ENCODE measurements at places on chromosomes 13 and 19.

DNA sequence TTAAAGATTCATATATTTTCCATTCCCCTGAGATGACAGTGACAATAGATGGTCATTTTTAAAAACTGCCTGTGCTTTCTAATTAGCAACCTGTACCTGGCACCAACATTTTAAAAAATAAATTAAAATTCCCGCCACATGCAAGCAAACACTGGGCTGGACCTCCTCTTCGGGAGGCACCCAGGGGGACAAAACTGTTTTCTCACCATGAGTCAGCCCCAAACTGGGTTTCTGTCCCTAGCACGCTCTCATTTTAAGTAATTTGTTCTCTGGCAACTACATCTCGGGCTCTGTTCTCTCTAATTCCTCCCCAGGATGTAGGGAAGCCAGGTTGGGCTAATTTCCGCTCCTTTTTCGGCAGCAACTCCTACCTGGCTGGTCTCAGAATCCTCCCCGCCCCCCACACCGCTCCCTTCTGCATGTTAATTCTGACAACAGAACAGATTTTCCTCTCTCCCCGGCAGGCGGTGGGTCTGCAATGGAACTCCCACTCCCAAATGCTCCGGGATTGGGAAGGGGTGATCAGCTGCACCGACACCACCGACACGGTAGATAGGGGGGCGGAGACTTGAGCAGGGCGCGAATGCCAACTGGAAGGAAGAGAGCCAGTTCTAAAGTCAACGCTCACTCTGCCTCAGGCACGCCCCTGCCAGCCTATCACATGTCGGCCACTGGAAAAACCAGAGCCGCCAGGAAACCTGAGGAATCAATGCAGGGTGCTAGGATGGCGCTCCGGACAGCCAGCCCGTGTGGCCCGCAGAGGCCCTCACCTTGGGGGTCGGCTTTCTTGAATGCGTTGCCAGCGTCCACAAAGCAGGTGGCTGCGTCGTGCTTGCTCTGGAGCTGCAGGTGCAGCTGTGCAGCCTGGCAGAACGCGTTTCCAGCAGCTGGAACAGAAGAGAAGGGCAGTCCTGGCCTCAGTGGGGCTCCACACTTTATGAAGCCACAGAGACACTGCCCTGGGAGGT, 14.7 kb downstream of the NAPA start:
- no peak for DNase-seq

DNA sequence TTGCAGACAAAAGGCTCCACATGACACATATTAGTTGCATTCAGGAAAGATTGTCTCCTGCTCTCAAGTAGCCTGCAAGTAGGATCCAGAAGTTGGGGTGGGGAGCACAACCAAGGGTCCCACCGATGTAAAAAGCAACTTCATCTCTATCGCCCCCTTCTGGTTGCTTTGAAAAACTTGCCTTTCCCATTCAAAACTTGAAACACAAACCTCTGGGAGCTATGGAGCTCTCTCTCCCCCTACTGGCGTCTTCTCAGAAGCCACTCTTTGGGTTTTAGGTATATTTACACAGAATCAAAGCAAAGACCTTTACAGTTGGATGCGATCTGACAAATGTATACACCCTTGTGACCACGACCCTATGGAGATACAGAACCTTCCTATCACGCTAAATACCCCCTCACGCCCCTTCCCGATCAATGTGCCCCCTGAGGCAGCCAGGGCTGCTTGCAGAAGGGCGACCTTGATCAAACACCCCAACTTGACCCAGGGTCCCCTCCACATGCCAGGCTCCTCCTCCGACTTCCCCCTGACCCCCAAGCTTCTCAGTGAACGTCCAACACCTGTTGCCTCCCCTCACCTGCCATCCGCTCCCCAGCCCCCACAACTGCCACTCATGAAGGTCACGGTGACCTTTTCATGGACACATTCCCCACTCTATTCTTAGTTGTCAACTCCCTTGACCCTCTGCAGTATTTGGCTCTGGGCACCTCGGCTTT, 10.1 kb downstream of the NOSIP start:
- peak; percentile 89 for DNase-seq

DNA sequence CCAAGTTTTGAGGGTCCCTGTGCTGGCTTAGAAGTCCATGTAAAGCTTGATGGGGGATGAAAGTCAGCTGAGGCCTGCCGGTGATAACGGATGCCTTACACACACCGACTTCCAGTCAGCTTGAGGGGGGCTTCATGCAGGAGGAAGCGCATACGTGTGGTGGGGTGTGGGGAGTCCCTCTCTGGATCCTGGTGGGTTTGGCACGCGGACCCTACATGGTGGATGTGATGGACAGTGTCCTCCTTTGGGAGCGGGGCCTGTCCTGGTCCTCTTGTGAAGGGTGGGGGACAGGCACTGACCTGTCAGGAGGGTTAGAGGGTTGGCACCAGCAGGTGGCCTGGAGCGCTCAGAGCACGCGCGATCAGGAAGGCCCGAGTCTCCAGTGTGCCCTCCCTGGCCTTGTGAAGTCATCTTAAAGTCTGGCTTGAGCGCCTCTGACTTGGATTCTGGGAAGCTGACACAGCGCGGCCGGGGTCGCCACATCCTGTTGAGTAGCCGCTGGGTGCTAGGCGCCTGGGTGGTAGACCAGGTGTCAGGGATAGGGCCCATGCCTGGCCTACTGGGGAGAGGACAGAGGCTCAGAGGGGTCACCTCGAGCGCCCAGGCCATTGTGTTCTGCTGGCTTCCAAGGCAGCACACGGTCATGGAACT, 2.9 kb downstream of the DAZAP1 start:
- no peak for DNase-seq

DNA sequence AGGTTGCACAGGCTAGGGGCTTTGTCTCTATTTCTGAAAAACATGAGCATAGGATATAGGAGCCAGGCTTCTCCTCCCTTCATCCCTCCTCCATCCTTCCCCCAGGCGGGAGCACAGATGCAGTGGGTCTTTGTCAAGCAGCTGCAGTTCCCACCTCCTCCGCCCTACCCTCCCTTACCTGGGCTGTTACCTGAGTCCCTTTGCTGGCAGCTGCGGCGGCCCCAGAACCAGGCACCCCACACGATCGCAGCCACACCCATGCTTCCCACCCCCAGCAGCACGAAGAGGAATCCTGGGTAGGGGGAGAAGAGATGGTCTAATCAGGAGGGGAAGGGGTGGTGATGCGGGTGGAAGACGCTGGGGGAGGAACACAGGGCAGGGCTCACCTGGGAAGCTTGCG, 7.8 kb downstream of the TMIGD2 start:
- DNase-seq, result no peak

- no peak for DNase-seq
Observed at GRCh38 chr13:111597618-111598017, 277.2 kb downstream of the TEX29 start.

- peak; percentile 38 for DNase-seq
Observed at GRCh38 chr13:110116072-110116487, 190.9 kb downstream of the COL4A1 start.
